Fibroblast of skin of back (primary cell): ENCODE measurements at places on chromosomes 11 and 22.

DNA sequence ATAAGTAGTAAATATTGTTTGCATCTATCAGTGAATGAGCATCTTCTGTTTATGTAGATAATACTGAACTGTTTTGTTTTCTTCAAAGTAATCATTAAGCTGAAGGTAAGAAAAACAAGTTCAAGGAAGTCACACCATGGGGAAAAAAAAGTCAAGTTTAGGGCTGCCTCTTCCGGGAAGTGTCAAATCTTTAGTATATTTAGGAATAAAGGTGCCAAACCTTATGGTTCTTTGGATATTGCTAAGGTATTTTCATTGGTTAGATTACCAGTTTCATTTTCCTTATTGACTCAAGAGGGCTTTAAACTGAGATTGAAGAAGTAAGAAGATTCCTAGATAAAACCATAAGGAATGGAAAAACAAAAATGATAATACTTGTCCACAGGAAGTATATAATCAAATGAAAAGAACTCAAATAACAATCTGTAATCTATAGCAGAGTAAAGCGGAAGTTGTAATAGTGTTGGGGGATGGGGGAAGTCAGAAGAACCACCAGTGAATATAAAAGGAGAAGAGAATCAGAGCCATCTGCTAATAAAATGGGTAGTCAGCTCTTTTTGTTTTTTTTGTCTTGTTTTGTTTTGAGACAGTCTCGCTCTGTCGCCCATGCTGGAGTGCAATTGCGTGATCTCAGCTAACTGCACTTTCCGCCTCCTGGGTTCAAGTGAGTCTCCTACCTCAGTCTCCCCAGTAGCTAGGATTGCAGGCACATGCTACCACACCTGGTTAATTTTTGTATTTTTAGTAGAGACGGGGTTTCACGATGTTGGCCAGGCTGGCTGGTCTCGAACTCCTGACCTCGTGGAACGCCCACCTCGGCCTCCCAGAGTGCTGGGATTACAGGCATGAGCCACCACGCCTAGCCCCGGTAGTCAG is 2.3 kb downstream of the ATM start:
- DNase-seq: peak; percentile 1

DNA sequence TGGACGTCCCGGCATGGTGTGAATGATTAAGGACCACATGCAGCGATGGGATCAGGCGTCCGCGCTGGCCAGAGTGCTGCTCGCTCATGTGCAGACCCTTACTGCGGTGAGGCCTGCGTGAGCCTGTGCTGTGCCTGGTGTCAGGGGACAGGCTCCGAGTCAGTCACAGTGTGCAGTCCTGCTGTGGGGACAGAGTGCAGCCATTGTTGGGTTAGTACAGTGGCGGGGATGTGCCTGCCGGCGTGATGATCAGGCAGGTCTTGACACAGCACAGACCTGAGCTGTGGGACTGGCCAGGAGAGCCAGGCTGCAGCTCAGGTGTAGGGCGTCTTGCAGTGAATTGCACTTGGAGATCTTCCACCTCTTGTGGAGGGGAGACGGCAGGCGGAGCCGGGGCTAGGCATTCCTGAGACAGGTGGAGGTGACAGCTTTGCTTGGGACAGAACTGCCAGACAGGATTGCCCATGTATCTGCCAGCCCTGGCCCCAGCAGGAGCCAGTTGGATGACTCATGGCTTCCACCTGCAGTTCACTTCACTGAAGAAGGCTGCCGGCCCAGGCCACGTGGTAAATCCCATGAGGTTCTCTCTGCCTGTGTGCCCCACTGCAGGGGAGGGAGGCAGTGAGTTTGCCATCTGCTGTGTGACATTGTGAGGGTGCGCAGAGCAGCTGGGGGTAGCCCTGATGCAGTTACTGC is 17.3 kb downstream of the TRMU start:
- DNase-seq: peak; percentile 17

DNA sequence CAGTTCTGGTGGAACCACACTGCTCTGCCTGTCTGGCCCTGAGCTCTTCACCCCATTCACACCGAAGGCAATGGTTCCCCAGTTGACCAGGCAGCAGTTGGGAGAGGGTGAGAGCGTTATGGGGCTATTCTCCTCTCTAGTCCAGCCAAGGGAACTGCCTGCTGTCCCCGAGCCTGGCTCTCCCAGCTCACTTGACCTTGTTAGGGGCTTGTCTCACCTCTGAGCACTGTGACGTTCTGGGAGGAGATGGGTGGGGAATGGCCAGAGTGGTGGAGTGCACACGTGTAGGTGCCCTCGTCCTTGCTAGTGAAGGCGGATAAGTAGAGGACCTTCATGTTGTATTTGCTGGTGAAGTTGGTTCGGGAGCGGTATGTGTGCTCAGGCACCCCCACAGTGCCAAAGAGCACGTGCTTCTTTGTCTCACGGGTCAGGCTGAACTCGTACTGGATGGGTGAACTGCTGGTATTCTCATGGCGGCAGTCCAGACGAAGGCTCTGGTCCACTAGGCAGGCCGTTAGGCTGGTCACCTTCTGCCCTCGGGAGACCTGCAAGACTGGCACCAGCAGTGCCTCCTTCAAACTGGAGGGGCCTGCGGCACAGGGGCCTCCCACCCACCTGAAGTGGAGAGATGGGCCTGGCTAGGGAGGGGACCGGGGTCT is 3.0 kb downstream of the THY1 start:
- no peak for DNase-seq

- peak; percentile 89 for DNase-seq
Observed at GRCh38 chr11:9617940-9618339, 44.5 kb downstream of the WEE1 start.

GRCh38 chr11:34274712-34275398 is 83.0 kb downstream of the ABTB2 start:
- DNase-seq: peak; percentile 81

GRCh38 chr11:15655552-15655951 is 540.8 kb downstream of the INSC start:
- DNase-seq: no peak

DNA sequence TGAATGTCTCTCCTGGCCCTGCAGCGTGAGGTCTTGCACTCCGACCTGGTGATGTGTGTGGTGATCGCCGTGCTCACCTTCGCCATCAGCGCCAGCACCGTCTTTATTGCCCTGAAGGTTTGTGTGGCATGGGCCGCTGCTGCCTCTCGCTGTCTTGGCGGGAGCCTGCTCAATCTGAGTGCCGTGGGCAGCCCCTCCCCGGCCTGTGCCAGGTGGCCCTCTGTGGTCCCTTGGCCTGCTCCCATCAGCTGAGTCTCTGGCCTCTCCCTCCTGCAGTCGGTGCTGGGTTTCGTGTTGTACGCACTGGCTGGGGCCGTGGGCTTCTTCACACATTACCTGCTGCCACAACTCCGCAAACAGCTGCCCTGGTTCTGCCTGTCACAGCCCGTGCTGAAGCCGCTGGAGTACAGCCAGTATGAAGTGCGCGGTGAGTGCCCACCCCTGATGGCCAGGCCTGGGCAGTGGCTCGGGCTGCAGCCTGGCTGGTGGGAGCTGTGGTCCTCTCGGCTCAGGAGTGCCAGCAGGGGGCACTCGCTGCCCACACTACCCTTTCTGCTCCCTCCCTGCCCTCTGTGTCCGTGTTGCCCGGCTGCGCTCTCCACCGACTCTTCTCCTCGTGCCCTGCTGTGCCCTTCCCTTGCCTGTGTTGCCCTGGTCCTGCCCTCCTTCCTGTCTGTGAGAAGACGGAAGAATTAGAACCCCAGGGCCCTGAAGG is 10.2 kb downstream of the PCNX3 start:
- DNase-seq: peak; percentile 34

GRCh38 chr11:127962416-127962815 is 624.9 kb downstream of the ETS1 start:
- no peak for DNase-seq

- no peak for DNase-seq
Observed at GRCh38 chr11:61619471-61620226, 38.8 kb upstream of the SYT7 start.

DNA sequence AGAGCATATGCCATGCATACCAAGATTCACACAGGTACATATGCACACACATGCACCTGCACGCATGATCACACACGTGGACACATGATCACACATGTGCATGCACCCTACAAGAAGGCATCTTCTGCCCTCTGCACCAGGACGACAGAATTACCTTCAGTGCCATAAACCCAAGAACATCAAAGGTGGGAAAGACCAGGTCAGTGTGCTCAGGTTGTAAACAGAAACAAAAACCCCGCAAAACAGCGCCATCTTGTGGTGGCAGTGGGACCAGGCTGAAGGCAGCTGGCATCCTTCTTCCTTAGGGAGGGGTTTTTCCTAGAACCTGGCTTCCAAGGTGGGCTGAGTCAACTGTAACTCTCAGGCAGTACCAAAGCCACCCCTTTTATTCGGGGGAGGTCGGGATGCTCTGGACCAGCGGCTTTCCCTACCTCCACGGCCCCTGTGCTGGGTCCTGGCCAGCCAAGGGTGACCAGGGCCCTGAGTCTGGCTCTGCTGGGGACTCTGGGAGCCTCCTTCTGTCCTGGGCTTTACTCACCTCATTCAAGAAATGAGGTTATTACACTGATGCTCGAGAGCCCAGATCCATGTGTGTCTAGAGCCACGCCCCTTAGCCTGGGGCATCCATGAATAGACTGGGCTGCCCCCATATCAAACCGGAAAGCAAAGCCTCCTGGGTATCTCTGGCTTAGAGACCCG is 69.4 kb upstream of the FGF3 start:
- DNase-seq: peak; percentile 42

DNA sequence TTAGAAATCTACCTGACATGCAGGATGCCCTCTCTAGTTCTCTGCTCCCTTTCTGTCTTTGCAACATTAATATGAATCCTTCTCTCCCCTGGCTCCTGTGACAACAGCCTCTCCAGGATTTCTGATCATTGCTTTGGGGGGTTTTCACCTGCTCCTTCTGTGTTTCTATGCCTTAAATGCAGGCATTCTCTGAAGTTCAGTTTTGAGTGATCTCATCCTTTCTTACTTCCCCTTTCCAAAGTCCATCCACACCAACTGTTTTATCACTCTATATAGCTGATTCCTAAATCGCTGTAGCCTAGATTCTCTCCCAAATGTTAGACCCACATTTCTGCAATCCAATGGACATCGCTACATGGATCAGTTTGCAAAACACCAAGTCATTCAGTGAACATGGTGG is 330.7 kb upstream of the NCAM1 start:
- DNase-seq: no peak

DNA sequence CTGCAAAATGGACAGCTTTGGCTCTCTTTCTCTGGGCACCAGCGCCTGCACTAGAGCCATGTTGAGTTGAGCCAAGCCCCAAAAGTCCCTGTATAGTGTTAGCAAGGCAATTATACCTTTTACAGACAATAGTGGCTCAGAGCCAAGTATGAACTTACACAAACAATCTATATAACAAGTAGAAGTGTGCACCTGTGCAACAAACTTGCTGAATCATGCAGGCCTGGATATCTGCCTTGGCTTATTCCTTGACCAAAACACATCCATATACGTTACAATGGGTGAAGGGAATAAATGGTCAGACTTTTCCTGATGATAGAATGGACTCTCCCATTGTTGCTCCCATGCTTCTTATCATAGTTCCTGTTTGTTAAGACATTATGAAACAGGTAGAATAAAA is 3.8 kb upstream of the OR52I2 start:
- DNase-seq: no peak

GRCh38 chr11:66336234-66337102 is at the start of gene RIN1:
RIN1 (minus strand) TSS chr11:66336434; CDS start chr11:66336402, 32 bp downstream.
- DNase-seq: peak; percentile 92

GRCh38 chr11:123659311-123659710 is 4.9 kb upstream of the SCN3B start:
- DNase-seq: no peak

DNA sequence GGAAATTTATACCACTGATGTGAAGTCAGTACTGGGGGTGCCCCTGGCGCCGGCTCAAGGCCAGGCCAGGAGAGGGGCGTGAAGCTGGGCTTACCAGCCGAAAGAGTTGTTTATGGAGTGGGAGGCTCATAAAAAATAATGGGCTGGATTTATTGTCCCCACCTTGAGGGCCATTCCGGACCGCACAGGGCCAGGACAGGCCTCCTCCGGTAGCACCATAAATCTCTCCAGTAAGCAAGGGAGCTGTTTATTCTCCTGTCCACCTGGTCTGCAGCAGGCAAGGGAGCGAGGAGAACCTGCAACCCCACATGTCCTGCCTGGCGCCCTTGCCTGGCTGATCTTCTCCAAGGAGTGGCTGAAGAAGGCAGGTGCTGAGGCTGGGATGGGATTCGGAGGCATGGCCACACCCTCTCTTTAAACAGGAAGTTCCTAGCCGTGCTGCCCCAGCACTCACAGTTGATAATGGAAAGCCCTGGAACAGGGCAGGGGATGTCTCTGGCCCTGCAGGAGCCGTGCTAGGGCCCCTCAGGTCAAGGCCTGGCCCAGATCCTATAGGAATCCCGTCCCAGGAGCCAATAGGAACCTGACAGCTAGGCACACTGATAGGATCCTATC is 65.1 kb downstream of the SCUBE1 start:
- no peak for DNase-seq
